D721Med (cell line): ENCODE measurements at places on chromosomes 16 and 17.

- no peak for DNase-seq
Observed at GRCh38 chr17:42632949-42633444, 23.5 kb downstream of the TUBG1 start.

DNA sequence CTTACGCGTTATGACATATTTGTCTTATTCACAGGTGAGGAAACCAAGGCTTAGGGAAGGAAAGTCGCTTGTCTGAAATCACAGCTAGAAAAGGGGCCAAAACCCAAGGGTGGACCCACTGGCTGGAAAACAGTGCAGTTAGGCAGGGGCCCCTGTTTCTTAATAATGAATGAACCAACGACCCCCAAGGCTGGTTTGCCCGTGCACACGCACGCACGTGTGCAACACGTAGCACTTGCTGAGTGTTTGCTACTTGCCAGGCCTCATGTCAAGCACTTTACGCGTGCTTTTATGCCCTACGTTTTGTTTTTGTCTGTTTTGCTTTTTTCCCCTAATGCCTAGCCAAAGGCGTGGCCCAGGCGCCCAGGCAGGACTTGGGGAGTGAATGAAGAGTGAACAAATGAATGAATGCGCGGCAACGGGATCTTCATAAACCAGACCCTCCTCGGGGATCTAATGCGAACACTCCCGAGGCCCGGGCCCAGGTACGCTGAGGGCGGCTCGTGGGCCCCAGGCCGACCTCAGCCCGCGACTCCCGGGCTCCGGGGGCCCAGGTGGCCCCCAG is 571 bp upstream of the USP10 start:
- DNase-seq: no peak

GRCh38 chr17:28306954-28307401 is 12.0 kb upstream of the TMEM97 start:
- DNase-seq: no peak

- DNase-seq: no peak
Observed at GRCh38 chr17:13869331-13869940, 199.9 kb upstream of the COX10 start.

DNA sequence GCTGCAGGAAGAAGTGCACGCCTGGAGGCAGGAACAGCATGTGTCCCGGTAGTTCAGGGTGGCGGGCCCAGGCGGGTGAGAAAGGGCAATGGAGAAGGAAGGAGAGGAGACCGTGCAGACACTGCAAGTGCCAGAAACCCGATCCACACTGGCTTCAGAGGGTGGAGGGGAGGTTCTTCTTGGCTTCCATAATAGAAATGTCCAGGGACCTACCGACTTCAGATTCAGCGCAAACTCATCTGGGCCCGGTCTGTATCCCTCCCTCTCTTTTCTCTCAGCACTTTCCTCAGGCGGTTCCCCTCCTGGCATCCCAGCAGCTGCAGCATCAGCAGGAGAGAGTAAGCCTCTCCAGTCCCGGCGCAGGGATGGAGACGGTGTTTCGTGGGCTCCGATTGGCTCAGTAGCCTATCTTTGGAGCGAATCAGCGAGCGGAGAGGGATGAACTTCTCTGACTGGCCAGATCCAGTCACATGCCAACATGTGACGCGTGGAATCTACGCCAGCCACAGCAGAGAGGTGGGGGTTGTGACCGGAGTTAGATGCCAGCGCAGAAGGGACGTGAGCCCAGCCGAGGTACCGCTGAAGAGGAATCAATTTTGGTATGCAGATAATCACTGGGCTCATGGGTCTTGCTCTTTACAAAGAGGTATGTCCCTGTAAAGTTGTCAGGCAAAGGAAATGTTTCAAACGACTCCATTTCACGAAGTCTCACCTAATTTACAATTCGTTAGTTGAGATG is 1.9 kb upstream of the PRPSAP2 start:
- DNase-seq: no peak

DNA sequence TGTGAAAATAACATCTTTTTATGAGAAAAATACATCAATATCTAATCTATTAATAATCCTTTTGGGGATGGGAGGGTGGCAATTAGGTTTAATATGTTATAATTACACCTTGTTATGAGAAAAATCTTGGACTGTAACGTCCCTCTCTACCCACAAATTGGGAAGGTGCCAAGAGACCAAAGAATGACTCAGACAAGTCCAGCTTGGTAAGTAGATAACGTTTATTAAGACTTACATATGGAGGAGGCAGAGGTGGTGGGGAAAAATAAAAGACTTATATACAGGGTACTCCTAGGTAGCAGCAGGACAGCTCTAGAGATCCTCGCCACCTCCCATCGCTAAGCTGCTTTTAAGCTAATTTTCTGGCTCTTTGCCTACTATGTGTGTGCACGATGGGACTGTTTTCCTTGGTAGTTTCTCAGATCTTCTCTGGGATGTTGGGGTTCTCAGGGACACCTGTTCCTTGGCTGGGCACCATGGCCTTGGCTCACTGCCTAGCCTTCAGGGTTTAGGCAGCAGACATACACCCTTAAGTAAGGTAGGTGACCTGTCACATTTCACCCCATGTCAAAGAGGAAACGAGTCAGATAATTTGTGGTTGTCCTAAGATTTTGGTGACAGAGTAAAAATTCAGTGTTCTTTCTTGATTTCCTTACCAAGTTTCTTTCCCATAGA is 31.5 kb downstream of the RBL2 start:
- no peak for DNase-seq

GRCh38 chr16:50371936-50372595 is 3.3 kb upstream of the BRD7 start:
- no peak for DNase-seq

GRCh38 chr16:11080327-11080967 is 136.1 kb downstream of the CLEC16A start:
- DNase-seq: no peak

DNA sequence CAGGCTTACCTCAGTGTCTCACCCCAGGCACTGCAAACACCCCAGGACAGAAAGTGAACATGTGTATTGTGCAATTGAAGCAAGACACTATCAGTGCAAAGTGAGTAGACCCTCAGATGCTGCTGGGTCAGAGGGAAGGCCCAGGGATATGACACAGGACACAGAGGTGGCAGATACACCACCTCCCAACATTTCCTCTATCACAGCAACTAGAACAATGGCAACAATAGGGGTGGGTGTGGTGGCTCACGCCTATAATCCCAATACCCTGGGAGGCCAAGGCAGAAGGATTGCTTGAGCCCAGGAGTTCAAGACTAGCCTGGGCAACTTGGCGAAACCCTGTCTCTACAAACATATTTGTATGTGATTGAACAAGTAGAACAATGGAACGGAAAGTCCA is 22.5 kb downstream of the MILR1 start:
- DNase-seq: no peak

GRCh38 chr17:60369727-60370126 is 22.2 kb downstream of the USP32 start:
- DNase-seq: no peak

DNA sequence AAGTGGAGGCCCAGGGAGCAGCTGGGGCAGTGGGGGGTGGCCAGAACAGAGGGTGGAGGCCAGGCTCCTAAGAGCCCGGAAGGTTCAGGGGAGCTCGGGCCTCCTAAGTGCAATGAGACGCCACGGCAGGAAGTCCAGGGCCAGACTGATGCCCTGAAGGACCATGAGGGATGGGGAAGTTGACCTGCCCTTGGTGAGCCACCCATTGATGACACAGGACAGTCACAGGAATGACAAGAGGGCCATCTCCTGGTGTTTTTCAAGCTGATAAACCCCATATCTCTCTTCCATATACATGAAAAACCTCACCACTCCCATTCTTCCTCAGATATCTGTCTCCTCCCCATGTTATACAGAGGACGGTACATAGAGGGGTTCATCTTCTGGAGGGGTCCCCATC is 5.8 kb upstream of the MRPL58 start:
- no peak for DNase-seq

GRCh38 chr16:58494981-58495520 is 4.9 kb upstream of the NDRG4 start:
- DNase-seq: peak; percentile 44

DNA sequence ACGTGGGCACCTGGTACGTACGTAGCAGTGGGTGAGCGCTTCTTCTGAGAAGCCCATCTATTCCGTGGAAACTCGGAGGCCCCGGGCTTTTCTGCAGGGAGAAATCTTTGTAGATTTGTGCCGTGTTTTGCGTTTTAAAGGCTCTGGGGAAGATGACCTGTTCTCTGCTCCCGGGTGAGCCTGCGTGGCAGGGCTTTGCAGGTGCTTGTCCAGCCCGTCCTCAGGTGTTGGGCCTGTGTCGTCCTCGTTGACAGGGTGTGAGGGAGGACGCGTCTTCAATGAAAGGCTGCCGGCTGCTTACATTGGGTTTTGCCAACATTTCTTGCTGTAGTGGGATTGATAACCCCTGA is 87.5 kb upstream of the ZNF750 start:
- no peak for DNase-seq

- DNase-seq: no peak
Observed at GRCh38 chr17:44602970-44603369, 45.7 kb downstream of the FZD2 start.

DNA sequence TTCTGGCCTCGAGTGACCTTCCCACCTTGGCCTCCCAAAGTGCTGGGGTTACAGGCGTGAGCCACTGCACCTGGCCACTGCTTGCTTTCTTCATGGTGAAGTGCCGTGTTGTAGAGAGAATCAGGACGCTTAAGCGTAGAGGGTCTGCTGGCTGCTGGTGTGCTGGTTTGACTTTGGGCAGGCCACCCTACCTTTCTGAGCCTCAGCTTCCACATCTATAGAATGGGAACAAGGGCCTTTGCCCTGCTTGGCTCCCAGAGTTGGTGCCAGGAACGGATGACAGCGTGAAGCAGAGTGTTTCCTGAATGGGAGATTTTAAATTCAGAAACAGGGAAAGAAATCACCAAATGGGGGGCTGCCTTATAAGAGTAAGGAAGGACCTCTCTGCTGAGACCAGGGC is 60.9 kb downstream of the NKD1 start:
- DNase-seq: no peak

DNA sequence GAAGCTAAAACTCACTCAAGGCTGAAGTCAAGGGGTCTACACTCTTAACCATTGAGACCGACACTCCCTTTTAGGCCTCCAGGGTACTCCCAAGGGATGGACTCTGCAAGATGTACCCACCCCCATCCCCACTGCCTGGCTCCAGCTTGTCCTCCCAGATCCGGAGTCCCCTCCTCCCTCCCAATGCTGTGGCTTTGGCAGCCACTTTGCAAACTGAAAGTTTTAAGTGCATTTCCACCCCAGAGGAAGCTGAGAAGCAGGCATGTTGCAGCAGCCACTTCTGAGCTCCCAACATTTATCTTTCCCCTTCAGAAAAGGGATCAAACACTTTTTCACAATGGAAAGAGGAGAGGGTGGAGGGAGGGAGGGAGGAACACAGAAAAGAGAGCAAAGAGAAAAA is 115.2 kb downstream of the COPRS start:
- DNase-seq: no peak

GRCh38 chr17:2947588-2947950 is 115.8 kb downstream of the OR1D5 start:
- DNase-seq: no peak

GRCh38 chr16:84967828-84968227 is 43.5 kb downstream of the ZDHHC7 start:
- no peak for DNase-seq

DNA sequence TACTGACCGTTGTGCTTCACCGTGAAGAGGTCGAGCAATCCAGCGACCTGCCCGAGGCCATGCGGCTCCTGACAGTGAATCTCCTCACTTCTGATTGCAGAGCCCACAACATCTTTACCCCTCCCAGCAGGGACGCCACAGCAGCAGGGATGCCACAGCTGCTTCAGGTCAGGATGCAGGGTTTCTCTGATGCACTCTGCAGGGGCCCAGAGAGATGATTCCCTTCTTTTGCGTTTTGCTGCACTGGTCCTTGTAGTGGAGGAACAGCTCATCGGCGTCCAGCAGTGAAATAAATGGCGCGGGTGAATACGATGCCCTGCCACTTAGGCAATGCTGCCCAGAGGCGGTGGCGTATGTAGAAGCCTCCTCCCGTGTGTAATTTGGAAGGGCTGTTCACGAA is 5.6 kb downstream of the KIAA0513 start:
- no peak for DNase-seq

DNA sequence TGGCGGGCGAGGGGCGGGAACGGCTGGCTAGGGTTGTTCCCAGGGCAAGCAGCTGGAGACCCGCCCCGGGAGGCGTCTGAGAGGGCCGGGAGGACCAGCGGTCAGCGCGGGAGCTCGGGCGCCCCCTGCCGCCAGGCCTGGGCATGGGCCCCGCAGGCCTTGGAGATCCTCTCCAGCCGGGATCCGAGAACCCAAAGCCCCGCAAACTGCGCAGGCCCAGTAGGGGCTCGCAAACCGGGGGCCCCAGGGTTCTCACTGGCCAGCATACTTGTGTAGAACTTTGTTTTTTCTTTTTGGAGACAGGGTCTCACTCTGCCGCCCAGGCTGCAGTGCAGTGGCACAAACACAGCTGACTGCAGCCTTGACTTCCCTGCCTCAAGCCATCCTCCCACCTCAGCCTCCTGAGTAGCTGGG is 20.8 kb upstream of the ZNF423 start:
- DNase-seq: no peak

DNA sequence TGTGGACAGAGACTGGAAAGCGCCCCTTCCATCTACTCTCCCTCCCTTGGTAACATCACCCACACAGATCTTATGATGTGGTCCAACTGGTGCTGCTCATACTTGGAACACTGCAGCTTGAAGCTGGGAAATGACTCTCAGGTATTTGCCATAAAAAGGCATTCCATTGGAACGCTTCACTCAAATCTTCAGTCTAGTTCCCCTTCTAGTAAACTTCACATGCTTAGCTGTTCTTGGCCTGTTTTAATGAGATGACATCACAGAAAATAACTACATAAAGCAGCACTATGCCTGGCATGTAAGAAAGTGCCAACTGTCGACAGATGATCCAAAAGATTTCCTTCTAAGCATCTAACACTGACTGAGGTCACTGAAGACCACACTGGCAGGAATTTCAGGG is 9.3 kb downstream of the ZNF263 start:
- no peak for DNase-seq

GRCh38 chr16:2824626-2825025 is 5.5 kb upstream of the ZG16B start:
- no peak for DNase-seq

DNA sequence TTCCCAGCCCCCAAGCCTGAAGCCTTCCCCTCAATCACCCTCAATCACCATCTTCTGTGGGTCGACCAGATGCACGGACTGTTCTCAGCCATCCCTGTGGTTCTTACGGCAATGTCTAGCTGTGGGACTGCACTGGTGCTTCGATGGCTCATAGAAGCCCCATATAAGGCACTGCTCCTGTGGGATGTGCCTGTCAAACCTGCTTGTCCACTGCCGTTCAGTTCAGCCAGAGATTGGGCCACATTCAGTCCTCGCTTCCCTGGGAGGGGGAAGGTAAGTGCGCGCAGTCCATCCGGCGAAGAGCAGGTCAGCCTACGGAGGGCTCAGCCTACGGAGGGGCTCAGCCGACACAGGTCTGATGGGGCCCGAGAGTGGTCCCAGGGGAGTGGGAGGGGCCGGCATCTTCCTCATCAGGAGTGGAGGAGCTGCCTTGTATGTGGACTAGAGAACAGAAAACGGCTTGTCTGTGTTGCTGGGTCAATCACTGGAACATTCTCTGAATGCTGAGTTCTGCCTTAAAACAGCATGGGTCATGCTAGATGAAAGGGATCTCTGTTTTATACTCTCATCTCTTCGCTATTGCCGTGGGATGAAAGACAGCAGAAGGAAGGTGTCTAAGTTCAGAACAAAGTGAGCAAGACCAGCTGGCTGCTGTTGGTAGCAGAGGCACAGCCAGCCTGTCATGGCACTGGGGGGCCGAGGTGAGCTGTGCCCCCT is at the start of gene CARD14:
Gene CARD14 (plus strand): TSS at position 247 of the 717 bp plus-strand sequence. CDS start 11,409 bp downstream, outside the sequence.
- DNase-seq: no peak

- DNase-seq: no peak
Observed at GRCh38 chr16:17723531-17724134, 252.9 kb upstream of the XYLT1 start.
